Germinal center (tissue), 1 donor: ENCODE measurements at places on chromosomes 2 and 18.
A peak's percentile ranks its signal among the peaks of the same experiment; 100 is the strongest.

- no peak for DNase-seq
These were observed 636.0 kb upstream of the LRATD1 start for GRCh38 chr2:13996527-13996926.

DNA sequence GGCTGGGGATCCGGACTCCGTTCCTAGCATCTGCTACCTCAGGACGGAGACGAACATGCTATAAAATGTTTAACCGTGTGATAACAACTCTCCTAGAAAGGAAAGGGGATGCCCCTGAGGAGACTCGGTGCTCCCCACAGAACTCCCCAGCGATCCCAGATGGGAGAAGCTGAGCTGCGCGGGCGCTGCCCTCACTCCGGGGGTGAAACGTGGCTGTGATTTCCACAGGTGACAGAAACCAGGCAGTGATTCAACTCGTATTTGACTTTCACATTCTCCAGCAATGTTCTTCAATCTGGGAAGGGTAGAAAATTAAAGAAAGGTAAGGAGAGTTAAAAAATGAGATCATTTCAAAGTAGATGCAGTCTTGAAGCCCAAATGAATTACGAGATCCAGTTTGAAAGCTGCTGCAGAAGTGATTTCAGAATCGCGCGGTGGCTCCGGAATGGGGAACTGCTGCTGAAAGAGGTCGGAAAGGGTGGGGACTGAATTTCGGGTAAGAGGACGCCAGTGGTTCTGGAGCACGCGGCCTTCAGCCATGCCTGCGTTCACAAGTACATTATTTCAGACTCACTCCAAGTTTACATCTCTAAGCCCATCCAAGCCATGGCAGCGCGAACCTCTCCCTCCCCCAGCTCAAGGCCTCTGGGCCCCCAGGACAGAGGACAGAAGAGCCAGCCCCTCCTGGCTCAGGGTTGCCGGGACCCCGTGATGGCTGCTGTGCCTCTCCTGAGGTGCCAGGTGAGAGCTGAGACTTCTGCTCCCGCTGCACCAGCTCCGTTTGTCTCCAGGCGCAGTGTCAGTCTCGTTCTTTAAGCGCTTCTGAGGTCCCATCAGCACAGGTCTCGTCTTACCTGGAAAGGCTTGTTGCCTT lies 39.5 kb downstream of the ADNP2 start:
- DNase-seq: no peak

GRCh38 chr2:120820953-120821279 lies 85.2 kb downstream of the GLI2 start:
- DNase-seq: no peak

DNA sequence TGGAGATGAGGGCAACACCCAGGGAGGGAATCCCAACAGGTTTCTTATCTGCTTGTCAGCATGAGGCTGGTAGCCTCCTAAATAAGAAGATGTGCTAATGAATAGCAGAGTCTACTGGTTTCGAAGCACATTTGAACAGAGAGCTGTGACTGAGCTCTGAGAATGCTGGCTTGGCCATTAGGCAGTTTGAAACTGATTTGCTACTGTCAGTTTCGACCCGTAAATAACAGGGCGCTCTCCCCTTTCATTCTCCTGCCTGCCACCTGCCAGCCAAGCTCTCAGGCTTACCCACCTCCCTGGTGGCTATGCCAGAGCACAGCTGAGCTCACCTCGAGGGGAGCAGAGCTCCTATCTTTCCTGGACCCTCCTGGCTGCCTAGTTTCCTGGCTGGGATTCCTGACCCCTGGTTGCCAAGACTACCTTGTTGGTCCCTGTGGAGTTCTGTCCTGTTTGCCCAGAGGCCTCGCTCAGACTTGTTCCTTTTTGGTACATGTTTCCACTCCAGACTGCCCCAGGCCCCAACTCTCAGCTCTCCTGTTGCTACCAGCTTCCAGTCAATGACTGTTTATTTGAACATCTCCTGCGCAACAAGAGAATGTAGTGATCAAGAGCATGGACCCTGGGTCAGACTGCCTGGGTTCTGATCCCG lies 102.3 kb upstream of the ALPP start:
- DNase-seq: no peak

GRCh38 chr2:166181813-166182154 lies 54.0 kb upstream of the SCN1A start:
- DNase-seq: no peak

- peak; percentile 5 for DNase-seq
These were observed 64.8 kb downstream of the COX7A2L start for GRCh38 chr2:42296226-42296625.

GRCh38 chr2:67838205-67838604 lies 224.6 kb downstream of the C1D start:
- DNase-seq: no peak

GRCh38 chr2:36780231-36780839 lies 83.8 kb downstream of the VIT start:
- peak; percentile 52 for DNase-seq

GRCh38 chr2:203893840-203894239 lies 26.3 kb downstream of the CTLA4 start:
- no peak for DNase-seq

DNA sequence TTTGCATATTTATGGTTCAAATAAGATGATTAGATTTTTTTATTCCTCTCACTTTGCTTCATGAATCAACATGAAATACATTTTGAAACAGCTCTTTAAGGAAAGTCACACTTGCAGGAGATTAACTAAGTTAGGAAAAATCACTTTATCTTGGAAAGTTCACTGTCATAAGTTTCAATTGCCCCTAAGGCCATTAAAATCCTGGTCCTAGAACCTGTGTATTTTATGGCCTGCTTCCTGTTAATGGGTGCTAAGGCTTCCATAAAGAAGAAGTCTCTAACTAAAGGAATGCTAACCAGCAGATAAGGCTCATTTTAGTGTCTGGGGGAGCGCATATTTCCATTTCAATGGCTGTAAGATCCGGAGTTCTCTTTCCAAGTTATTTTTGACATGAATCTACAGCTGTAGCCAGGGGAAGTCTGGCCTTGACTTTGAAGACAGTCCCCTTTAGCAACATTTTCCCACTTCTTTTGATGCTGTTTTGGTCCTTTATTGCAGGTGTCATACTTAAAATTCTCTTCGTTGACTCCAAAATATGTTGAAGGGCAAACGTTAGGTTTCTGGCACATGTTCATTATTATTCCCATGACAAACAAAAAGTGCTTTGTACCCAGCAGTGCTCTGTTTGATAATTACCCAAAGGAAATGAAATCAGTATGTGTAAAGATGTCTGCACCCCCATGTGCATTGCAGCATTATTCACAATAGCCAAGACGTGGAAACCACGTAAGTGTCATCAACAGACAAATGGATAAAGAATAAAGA lies 34.4 kb upstream of the SH3BP4 start:
- no peak for DNase-seq
